ENCODE measurements at places on chromosomes 6 and 20. TPM values are rescaled to one million over a fixed set of nuclear protein-coding genes. Genes with fewer than 3 reads are reported as not detected.

HDGFL1 gene
- polyA plus RNA-seq = not detected

HCRTR2 gene
- polyA plus RNA-seq = 0.15 TPM

GRCh38 chr6:9398071-9398766, 962.9 kb upstream of the SLC35B3 start:
- H3K27ac ChIP-seq = no peak overlapping the region
- peak overlapping the region; percentile 42 for H3K4me3 ChIP-seq
- no peaks in the 10 kb centered on the region for H3K4me1 ChIP-seq
- H3K36me3 ChIP-seq = no peaks in the 10 kb centered on the region
- peak; percentile 10 for DNase-seq

DNA sequence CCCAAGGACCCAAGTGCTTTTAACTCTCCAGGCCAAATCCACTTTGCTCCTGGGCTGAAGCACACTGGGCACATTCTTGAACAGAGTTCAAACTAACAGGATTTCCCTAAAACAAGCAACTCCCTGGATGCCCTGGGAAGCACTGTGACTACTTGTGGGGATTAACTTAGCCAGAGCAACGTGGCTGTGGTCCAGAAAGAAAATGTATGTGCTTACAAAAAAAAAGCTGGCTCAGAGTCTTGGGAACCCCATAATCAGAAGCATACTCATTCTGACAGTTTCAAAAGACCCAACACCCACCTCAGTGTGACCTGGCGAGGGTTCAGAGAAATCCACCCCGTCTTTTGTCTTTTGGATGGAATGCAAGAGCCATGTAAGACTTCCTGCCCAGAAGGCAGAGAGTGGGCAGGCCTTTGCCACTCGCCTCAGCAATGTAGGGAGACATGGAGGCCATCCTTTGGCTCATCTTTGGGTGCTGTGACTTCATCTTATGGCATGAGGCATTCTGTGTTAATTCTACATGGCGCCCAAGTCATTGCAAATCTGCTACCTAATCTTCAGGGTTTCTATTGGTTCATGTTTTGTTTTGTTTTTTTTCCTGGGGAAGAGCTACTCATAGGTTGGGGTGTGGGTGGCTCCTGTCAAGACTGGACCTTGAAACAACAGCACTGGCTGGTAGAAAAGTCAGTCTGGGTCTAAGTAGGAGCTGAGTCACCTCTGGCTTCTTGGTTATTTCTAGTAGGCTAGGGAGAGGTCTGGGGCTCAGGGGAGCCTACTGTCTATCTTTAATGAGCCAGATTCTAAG, 248.6 kb upstream of the SUPT3H start:
- H3K4me3 ChIP-seq = no peak overlapping the region
- no peaks in the 10 kb centered on the region for H3K4me1 ChIP-seq
- no peaks in the 10 kb centered on the region for H3K36me3 ChIP-seq

- H3K36me3 ChIP-seq = no peaks in the 10 kb centered on the region
- no peak overlapping the region for H3K4me3 ChIP-seq
- H3K4me1 ChIP-seq = peaks cover 8% of the 10 kb centered on the region
- no peak overlapping the region for H3K27ac ChIP-seq
- DNase-seq = no peak
- H3K27me3 ChIP-seq = no peaks in the 10 kb centered on the region
Measured at GRCh38 chr20:4267242-4267641, 251.9 kb upstream of the RNF24 start.

GRCh38 chr6:90425161-90425641, 128.6 kb upstream of the BACH2 start:
- H3K27ac ChIP-seq = no peak overlapping the region
- no peaks in the 10 kb centered on the region for H3K4me1 ChIP-seq
- peaks cover 5% of the 10 kb centered on the region for H3K36me3 ChIP-seq
- H3K27me3 ChIP-seq = no peaks in the 10 kb centered on the region

- peak overlapping the region; percentile 29 for H3K27ac ChIP-seq
- H3K36me3 ChIP-seq = no peaks in the 10 kb centered on the region
- H3K4me3 ChIP-seq = no peak overlapping the region
- no peaks in the 10 kb centered on the region for H3K27me3 ChIP-seq
- DNase-seq = peak; percentile 29
- H3K4me1 ChIP-seq = peaks cover 19% of the 10 kb centered on the region
Measured at GRCh38 chr6:7697820-7698623, 27.9 kb upstream of the BMP6 start.

Data from GM23338 (cell line).